ENCODE measurements at places on chromosomes 3 and 15.

DNA sequence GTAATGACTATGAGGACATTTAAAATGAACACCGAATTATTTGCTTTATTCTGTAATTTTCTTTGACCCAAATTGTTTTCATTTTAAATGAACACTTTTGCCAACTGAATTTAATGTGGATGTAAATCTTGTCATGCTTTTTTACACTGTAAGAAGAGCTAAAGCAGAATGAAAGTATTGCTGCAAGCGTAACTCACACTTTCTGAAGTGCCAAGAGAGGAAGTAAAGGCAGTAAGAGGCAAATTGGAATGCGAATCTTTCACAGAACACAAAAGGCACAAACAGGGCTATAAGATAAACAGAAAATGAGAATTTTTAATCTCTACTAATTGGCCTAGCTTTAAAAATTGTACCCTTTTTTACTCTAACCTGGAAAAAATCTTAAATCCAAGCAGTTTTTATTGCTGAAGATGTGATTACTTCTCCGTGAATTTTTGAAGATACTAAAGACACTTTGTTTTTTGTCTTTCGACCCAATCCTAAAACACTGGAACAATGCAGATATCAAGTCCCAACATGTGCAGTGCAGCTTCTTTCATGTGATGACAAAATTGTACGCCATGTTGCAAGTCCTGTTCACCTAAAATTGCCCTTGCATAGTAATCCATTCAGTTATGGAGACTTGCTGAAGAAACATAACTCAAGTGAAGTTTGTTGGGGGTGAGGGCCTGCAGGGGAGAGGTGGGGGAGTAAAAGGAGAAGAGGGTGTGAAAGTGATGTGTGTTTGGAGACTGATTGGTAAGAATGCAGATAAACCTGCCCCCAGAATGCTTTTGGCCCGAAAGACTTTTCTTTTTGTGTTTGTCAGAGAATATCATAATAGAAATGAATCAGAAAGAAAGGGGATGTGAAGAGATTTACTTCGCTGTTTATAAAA is 1.4 kb downstream of the ARID3B start:
- no peak for DNase-seq

DNA sequence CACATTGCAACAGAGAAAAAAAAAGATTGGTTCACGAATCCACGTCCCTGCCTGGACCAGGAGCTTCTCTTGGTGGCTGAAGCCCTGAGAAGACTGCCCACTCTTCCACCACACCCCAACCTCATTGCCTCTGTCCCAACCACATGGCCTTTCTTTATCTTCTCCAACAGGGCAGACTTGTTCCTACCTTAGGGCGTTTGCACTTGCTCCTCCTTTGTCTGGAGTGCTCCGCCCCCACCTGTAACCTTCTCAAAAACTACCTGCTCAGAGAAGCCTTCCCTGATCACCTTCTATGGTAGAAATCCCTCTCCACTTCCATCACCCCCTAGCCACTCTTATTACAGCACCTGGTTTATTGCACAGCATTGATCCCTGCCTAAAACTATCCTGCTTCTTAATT is 64.7 kb downstream of the ITGA11 start:
- no peak for DNase-seq

DNA sequence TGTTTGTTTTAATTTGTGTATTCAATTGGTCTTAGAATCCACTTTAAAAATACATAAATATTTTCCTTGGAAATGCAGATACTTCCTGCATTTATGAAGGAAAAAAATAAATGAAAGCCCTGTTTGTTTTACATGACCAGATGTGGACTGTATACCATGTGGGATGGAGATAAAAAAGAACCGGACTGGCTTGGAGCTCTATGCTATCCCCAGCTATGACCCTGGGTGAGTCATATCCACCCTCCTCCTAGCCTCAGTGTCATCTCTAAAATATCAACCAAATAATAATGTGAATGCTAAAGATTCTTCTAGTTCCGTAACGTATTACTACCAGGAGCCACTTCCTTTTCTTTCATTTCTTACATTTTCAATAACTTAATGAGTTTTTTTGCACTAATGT is 44.5 kb upstream of the PDZRN3 start:
- DNase-seq: no peak

- no peak for DNase-seq
Measured at GRCh38 chr3:23821858-23822257, 16.1 kb downstream of the UBE2E1 start.

- DNase-seq: no peak
Measured at GRCh38 chr15:35007397-35007796, 19.3 kb upstream of the ZNF770 start.

- no peak for DNase-seq
Measured at GRCh38 chr3:154842536-154842935, 237.6 kb upstream of the MME start.

DNA sequence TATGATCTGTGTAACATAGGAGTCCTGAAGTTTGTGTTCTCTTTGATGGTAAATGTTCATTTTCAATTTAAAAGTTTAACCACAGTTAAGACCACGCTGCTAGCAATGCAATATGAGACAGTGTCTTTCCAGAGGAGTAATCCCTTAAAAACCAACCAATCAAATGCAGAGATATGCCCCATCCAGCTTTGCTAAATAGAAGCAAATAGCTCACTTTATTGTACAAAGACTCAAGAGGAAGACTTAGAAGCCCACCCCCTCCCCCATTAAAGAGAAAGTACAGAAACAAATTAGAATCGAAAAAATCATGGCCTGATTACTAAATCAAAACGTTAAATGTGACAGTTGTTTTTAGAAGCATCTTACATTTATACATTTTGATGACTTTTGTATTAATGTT is 2.1 kb upstream of the ANP32A start:
- no peak for DNase-seq

DNA sequence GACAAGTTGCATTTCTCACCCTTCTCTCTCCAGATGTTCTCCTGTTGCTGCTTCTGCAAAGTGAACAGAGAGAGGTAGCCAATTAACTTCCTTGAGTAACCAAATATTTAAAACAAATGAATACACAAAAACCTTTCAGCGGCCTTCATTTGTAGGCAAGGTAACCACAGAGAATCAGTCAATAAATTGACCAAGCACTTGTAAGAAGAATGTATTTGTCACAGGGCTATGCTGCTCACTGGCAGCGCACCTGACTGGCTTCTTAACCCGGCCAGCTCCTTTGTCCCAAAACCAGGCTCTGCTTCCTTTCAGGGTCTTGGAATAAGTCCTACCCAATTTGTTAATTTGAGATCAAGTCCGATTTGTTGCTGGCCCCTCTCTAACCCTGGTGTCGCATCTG is 43.5 kb upstream of the STXBP5L start:
- DNase-seq: no peak

DNA sequence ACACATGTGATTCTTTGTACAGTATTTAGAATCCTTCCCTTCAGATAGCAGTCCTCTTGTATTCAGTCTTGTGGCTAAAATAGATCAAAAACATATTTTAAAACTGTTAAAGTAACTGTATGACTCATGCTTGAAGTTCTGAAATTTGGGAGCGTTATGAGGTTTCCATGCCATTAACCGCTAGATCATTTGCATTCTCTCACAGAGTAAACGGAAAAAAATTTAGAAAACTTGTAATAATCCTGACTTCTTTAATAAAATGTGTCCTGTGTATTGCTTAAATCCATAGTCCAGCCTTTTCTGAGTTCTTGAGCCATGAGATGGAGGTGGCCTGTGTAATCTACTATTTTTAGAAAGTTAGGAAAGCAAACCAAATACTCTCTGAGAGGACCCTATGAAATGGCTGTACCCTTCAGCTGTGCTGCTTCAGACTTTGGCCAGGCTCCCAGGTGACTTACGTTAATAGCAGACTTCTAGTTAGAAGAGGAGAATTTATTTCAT is 33.8 kb downstream of the MBNL1 start:
- DNase-seq: no peak

- DNase-seq: no peak
Measured at GRCh38 chr3:134066158-134066541, 36.4 kb upstream of the SLCO2A1 start.

GRCh38 chr3:176759815-176760506 is 437.3 kb downstream of the TBL1XR1 start:
- DNase-seq: no peak

- no peak for DNase-seq
Measured at GRCh38 chr3:37768107-37768809, 93.4 kb upstream of the CTDSPL start.

- DNase-seq: no peak
Measured at GRCh38 chr15:99440551-99441443, 125.0 kb upstream of the MEF2A start.

GRCh38 chr3:2446146-2446545 is 347.5 kb downstream of the CNTN4 start:
- no peak for DNase-seq

GRCh38 chr15:44550256-44550655 is 13.3 kb downstream of the EIF3J start:
- no peak for DNase-seq

DNA sequence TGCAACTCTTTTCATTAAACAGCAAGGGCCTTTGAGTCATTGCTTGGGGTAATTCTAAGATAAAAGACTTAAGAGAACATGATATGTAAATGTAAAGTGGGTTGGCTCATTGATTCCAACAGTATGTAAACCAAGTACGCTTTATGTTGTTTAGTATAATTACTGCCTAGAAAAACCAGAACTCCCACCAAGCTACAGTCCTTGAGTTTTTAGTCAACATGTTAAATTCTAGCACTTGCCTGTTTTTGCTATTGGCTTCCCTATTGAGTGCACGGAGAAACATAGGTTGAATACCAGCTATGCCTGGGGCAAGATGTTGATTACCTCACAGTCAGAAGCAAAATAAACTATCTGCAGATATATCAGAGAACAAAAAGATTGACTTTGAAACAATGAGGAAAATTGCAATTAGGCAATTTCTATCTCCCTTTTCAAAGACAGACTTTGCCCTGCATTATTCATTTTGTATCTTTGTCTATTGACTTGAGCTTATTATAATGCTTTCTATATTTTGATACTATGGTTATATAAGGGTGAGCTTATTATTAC is 179.3 kb downstream of the ZPLD1 start:
- DNase-seq: no peak

DNA sequence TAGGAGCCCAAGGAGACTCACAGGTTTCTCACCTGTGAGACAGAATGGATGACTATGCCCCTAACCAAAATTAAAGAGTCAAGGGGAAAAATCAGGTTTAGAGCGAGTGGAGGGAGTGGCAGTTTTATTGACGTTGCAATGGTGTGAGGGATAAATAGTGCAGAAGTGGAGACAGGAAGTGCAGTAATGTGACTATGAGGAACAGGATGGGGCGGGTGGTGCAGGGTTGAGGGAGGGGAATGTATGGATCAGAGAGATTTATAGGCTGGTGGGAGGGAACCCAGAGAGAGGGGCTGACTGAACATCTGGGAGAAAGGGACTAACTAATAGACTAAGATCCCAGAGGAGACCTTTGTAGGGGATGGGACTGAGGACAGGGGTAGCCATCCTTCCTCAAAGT is 26.5 kb downstream of the EIF2AK4 start:
- no peak for DNase-seq

DNA sequence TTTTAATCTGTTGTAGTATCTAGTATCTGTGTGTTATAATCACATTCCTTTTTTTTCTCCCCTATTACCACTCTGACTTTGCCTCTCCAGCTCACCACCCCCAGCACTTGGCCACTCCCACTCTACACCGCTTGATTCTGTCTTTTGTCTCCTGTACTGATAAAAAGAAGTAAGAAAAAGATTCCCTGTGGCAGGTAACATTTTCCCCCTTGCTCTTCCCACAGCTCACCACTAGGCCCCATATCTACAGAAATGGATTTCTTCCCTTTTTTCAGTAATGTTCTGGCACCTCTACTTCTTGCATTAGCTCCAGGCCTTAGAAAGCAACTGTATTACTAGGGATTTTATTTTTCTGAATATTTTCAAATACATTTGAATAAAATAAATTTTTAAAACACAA is 25.6 kb downstream of the KCNH8 start:
- DNase-seq: no peak

- no peak for DNase-seq
Measured at GRCh38 chr3:194556086-194557056, 69.6 kb upstream of the ATP13A3 start.

DNA sequence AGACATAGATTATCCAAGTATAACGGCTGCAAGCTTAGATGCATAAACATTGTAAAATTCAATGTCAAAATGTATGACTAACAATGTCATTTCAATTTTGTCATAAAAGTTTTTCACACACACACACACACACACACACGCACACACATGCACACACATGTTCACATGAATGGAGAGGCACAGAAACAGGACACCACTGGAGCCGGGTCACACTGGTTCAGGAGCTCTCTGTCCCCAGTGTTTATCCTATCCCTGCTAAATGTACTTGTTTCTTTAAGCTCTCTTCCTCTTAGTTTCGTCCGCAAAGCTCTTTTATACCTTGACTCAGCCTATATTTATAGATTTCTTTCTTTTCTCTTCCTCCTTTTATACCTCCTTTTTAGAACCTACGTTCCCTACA is 249.9 kb downstream of the CADPS start:
- no peak for DNase-seq

DNA sequence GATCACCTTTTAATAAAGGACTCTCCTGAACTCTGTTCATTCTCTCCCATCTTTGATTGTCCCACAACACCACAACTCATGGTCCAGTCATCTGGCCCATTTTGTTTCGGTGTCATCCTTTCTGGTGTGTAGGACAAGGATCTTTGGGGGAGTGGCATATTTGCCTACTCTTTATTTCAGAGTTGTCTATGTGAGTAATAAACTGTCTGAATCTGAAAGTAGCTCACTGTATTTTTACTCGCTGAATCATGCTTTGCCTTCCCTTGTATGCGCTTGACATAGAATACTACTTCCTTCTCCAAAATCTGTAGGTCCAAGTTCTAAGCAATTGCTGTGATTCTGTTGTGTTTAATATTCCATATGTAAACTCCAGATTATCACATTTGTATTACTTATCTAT is 29.9 kb upstream of the NOX5 start:
- no peak for DNase-seq

DNA sequence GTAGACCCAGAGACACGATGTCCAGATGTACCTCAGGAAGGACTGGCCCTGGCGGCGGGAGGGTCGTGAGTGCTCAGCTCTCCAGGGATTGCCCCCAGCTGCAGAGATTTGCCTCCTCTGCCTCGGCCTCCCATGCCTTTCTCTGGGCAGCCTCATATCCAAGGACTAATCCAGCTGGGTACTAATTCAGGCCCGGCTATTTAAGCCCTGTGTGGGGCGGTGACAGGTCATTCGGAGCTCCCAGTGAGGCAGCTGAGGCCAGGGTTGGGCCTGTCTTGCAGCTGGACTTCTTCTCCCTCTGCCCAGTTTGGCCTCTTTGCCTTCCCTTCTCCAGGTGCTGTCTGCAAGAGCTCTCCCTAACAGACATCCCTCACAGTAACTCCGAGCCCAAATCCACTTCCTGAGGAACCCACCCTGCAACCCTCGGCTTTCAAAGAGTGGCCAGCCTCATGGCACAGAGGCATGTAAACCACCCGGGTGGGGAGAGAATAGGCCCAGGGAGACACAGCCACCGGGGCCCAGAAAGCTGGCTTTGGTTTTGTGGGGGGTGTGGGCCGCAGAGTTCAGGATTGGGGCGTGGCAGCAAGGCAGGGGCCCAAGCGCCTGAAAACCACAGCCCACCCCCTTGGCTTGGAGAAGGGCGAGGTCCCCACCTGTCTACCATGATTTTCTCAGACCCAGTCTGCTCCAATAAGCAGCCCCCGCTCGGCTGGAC is 85.8 kb downstream of the PPCDC start:
- DNase-seq: no peak

- no peak for DNase-seq
Measured at GRCh38 chr3:28669870-28670269, 321.2 kb upstream of the AZI2 start.
